ENCODE measurements at places on chromosomes 13 and 19.

DNA sequence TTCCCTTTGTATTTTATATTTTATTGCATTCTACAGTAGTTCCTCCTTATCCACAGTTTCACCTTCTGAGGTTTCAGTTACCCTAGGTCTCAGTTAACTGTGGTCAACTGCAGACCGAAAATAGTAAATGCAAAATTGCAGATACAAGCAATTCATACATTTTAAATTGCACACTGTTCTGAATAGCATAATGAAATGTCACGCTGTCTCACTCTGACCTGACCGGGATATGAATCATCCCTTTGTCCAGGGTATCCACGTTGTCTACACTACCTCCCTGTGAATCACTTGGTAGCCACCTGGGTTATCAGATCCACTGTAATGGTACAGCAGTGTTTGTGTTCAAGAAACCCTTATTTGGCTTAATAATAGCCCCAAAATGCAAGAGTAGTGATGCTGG lies 325.0 kb downstream of the DNAJC15 start:
- no peak for DNase-seq

GRCh38 chr13:79581870-79582315 lies 100.9 kb downstream of the NDFIP2 start:
- no peak for DNase-seq

GRCh38 chr19:46385636-46386035 lies 27.7 kb downstream of the CCDC8 start:
- DNase-seq = no peak

- no peak for DNase-seq
Measured at GRCh38 chr19:46639358-46640182, 3.6 kb upstream of the GNG8 start.

DNA sequence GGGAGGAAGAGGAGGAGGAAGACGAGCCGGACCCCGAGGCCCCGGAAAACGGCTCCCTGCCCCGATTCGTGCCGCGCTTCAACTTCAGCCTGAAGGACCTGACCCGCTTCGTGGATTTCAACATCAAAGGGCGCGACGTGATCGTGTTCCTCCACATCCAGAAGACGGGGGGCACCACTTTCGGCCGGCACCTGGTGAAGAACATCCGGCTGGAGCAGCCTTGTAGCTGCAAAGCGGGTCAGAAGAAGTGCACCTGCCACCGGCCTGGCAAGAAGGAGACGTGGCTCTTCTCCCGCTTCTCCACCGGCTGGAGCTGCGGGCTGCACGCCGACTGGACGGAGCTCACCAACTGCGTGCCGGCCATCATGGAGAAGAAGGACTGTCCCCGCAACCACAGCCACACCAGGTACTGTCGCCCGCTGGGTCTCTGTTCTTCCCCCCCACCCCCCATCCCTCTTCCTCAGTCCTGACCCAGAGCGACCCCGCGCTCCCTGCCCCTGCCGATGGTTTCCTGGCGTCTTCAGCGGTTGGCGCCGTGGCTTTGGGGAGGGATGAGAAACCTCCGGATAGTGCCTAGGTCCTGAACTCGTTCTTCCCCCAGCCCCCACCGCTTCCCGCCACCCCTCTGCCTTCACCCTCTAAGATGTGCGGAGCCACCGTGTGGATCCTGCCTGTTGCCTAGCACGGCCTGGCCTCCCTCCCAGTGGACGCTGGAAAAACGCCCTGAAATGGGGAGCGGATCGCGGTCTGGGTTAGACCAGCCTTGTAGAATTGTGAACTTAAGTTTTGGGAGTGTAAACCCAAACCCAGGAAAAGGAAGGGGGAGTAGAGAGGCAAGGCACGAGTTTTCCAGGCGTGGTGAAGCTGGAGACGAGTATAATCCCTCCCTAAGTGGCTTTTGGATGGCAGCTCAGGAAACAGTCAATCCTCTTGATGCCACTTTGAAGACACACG lies 1.5 kb downstream of the HS6ST3 start:
- DNase-seq = no peak

DNA sequence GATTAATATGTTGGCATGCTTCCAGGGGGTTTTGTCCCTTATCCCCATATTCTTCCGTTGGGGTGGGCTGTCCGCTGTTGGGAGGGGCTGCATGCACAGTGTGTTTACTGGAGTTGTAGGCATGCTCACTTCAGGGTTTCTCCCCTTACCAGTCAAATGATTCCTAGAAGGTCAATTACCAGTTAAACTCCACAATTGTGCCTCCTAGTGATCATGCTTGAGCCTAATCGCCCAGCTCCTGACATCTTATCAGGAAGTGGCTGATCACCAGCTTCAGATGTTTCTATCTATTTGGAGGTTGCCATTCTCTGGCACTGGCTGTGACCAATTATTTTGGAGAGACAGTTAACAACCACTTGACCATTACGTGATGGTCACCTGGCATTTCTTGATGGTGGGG lies 1090.0 kb downstream of the SLITRK5 start:
- DNase-seq = no peak

GRCh38 chr19:45177817-45178261 lies at the start of gene TRAPPC6A:
Gene TRAPPC6A (minus strand): TSS chr19:45178237. CDS start chr19:45178218, 19 bp downstream.
- no peak for DNase-seq

DNA sequence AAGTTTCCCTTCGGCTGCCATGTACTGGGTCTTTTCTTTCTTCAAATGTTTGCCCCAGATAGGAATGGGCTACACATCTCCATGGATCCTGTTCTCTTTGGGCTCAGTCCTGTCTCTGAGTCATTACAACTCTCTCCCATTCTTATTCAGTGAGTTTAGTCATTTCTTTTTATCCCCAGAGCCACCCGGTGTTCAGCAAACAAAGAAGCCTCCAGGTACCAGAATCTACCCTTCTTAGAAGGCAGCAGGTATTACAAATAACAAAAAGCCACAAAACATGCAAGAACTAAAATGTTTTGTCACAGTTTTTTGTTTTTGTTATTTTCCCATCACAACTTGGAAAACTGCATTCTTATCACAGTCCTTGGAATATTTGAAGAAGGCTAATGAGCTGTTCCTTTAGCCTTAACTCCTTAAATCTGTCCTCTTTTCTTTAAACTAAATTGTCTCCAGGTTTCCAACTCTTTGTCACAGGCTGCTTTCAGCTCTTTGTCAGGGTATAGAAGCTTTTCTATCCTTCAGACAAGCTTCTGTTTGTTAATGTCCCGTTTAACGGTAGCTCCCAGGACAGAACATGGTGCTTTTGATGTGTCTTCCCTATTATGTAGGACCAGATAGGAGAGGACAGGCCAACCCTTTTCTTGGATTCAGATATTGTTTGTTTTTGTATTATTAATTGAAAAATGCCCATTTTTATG lies 215.5 kb upstream of the HTR2A start:
- no peak for DNase-seq
